ENCODE measurements at places on chromosomes 7 and 10. TPM values are rescaled to one million over a fixed set of nuclear protein-coding genes. Genes with fewer than 3 reads are reported as not detected.

Gene PNLIPRP1
- total RNA-seq: 2.9 TPM

Gene SPDYE16
- total RNA-seq: 3.6 TPM

GRCh38 chr10:64515970-64516699 lies 994.9 kb downstream of the REEP3 start:
- DNase-seq: peak; percentile 7

DNA sequence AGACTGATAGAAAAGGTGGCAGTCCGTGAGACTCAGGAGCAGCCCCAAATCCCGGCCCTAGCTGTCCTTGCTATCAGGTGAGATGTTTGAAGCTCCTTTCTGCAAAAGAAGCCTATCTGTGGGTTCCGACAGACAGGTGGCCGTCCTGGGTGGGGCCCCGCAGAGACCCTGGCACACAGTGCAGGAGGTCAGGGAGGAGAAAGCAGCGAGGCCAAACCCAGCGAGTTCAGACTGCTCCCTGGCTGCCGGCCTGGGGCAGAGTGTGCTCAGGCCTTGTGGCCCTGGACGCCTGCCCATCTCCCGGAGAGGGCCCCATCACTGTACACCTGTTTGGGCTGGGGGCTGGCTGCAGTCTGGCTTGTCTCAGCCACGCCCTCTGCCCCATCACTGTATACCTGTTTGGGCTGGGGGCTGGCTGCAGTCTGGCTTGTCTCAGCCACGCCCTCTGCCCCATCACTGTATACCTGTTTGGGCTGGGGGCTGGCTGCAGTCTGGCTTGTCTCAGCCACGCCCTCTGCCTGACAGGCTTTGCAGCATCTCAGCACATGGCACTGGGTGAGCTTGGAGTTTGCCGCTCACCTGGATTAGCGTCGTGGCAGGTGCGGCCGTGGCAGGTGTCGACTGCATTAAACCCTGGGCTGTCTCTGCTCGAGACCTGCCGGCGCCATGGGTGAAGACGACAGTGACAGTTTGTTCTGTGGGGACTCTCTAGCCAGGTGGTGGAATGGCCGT lies 11.8 kb upstream of the PRKAR1B start:
- DNase-seq: no peak

DNA sequence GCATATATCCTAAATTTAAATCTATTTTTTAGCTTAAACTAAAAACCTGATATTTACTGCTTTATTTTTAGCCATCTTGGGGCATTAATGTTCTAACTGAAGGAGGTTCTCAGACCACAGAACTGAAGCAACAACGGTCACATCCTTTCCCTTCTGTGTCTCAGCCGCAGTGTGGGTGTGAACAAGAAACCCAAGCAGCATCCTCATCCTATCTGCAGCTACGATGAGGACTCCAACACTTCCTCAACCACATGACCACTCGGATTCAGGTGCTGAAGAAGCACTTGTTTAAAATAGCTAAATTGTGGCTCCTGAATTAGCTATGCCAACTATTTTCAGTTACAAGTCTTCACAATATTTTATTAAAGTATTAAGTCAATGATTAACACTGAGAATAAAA lies 5.3 kb downstream of the ESYT2 start:
- no peak for DNase-seq

Gene NUTM2D
- total RNA-seq: 1.7 TPM

DNA sequence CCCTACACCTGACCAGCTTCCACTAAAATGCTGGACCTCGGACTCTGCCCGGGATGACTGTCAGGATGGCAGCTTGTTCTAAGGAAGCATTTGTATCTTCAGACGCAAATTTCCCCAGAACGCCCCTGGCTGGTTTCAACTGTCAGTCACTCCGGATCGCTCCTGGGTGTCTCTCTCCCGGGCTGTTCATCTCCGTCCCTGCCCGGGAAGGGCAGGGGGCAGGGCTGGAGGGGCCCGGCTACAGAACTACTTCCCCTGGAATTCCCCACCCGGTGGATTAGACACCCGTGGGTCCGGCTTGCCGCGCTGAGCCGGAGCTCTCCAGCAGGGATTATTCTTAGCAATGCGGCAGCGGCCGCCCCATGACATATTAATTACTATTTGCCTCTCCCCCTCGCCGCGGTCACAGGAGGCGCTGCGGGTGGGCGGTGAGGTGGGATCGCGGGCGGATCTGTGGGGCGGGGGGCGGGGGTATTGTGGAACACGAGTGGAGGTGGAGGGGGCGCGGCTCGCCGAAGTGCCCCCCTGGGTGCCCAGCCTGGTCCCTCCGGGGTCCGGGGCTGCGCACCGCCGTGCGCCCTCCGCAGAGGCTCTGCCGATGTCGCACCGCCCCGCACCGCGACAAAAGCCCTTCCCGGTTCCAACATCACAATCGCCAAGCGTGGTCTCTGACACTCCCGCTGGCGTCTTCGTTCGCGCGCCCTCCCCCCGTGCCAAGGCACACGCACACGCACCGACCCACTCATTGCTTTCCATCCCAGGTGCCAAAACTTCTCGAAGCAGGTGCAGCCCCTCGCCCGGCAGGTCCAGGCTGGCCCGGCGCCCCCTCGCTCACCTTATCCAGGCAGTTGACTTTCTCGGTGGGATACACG lies 276.1 kb upstream of the NEBL start:
- DNase-seq: peak; percentile 13

DNA sequence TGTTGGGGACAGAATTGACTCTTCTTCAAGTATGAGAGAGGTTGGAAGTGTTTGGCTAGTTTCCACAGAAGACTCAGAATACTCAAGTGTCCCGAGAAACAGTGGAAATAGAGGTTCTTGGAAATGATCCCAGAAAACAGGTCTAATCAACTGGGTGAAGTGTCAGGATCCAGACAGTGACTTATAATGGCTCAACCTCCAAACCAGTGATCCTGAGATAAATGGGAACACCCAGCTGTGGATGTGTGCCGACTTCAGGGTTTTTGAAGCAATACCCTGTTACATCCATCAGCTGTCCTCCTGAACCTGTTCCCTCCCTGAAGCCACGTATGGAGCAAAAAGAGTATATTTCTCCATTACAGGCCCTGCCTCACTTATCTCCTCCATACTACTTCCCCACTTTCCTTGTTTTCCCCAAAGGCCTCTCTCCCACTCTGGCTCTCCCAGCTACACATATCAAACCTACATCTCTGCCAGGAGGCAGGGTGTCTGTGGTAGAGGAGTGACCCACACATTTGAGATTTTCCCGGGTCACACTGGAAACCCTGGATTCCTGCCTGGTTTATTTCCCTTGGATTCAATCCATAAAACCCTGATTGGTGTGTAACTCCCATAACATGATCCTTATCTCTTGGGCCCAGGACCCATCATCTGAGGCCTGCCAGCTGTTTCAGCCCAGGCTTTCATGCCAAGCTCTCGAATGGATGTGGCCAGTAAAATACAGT lies 17.6 kb upstream of the ELOVL3 start:
- DNase-seq: peak; percentile 34

Gene GJD4
- total RNA-seq: 0.48 TPM

GRCh38 chr7:901388-902154 lies 25.2 kb downstream of the GET4 start:
- DNase-seq: peak; percentile 69

Measured in umbilical cord (tissue), 2 donors.